Left kidney (tissue), 8 donors: ENCODE measurements at places on chromosomes 12 and 14.
A peak's percentile ranks its signal among the peaks of the same experiment; 100 is the strongest.

- no peak for DNase-seq
These were observed 723 bp downstream of the ATF7 start for GRCh38 chr12:53625373-53625945.

DNA sequence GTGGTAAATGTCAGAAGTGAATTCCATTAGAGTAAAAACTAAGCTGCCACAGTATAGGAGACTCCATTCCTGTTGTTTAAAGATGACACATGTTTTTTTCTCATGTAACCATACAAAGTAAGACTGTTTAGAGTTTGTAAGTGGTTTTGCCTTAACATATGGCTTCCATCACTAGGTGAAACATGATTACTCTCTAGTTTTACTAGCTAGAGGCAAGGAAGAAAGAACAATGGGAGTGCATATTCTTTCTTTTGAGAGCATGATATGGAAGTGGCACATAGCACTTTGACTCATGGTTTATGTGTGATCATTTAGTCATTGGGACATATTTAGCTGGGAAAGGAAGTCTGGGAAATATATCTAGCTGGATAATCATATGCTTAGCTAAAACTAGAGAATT lies 7.7 kb downstream of the ATF7IP start:
- no peak for DNase-seq

GRCh38 chr12:63021116-63021515 lies 86.2 kb upstream of the PPM1H start:
- no peak for DNase-seq

GRCh38 chr12:9799961-9800360 lies 27.3 kb upstream of the KLRF1 start:
- DNase-seq = no peak

GRCh38 chr14:78848234-78848820 lies 678.2 kb downstream of the NRXN3 start:
- peak; percentile 60 for DNase-seq

DNA sequence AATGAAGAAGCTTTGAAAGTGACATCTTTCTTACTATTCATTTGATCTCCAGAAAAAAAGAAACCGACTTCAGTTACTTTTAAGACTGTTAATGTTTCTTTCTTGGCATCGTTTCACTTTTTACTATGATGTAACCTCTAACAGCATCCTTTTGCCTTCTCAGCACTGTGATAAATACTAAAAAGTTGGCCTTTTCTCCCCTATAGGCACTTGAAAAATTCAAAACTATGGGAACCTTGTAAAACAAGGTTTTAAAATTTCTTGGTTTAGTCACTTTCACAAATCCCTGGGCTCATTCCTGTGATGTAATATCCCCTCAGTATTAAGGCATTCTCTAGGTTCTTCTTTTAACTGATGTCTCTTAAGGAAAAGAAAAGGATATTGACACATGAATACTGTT lies 281.8 kb downstream of the EGLN3 start:
- DNase-seq = no peak

DNA sequence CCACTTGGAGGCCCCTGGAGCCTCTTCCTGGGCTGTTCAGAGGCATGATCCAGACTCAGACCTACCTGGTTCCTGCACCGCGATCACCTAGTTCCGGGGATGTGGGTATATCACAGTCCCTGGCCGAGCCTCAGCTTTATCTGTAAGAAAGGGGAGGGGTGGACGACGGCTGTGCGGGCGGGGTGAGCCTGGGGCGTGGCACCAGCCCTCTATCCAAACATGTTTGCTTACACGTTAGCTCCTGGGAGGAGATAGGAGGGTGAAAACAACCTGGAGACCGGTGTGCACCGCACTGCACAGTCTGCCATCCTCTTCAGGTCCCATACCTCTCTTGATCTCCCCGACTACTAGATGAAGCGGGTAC lies 1.2 kb downstream of the ANKRD9 start:
- no peak for DNase-seq

GRCh38 chr12:8911606-8912268 lies 2.6 kb upstream of the PHC1 start:
- DNase-seq = no peak

GRCh38 chr12:132427999-132428935 lies 61.7 kb upstream of the FBRSL1 start:
- DNase-seq = no peak

DNA sequence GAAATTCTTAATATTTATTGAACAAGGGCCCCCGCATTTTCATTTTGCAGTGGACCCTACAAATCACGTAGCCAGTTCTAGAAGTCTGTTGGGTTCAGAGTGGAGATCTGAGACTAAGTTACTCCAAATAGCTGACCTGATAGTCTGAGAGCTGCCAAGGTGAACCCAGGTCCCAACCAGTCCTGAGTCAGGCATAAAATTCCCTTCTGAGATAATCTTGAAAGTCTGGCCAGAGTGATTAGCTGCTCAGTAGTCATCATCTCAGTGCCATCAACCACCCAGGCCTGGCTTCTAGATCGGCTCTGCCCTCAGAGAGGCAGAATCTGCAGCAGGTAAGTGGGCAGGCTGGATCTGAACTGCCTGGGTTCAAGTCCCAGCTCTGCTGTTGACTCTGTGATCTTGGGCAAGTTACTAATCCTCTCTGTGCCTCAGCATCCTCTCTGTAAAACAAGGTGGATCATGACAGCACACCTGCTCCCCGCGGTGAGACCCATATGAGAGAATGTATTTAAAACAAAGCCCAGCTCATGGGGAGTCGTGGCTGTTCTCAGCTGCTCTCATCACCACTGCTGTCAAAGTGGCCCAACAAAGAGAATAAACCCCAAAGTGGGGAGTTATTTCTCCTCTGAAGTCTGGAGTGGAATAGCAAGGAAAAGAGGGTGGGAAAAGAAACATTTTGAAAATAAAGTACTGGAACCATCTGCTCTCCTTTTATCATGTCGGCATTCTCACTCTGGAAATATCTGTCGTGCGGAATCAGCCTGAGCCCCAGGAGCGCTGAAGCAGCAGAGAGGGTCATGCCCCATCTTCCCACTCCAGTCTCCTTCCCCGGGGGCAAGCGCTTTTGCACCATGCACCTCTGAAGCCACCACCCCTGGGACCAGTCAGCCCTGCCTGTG lies 193.3 kb downstream of the DPF3 start:
- no peak for DNase-seq

GRCh38 chr12:3658327-3659163 lies 94.4 kb downstream of the CRACR2A start:
- DNase-seq = peak; percentile 36

DNA sequence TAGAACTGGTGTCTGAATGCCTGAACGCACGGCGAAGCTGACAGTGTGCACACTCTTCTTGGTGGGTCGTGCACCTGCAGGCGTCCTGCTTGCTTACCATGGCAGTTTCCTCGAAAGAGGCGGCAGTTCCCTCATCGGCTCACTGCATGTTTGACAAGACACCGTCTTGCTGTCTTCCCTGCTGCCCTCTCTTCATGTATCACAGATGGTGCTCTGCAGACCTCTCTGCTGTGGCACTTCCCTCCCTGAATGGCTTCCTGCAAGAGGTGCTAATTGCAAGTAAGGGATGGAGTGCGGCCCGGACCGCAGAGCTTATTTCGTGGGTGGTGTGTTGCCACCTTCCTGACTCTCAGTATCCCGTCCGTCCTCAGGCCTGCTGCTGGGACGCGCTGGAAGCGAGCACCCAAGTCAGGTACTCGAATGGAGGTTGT lies 156.7 kb upstream of the RTL1 start:
- DNase-seq = no peak

- peak; percentile 19 for DNase-seq
These were observed 853 bp downstream of the TTC9 start for GRCh38 chr14:70642303-70643235.

DNA sequence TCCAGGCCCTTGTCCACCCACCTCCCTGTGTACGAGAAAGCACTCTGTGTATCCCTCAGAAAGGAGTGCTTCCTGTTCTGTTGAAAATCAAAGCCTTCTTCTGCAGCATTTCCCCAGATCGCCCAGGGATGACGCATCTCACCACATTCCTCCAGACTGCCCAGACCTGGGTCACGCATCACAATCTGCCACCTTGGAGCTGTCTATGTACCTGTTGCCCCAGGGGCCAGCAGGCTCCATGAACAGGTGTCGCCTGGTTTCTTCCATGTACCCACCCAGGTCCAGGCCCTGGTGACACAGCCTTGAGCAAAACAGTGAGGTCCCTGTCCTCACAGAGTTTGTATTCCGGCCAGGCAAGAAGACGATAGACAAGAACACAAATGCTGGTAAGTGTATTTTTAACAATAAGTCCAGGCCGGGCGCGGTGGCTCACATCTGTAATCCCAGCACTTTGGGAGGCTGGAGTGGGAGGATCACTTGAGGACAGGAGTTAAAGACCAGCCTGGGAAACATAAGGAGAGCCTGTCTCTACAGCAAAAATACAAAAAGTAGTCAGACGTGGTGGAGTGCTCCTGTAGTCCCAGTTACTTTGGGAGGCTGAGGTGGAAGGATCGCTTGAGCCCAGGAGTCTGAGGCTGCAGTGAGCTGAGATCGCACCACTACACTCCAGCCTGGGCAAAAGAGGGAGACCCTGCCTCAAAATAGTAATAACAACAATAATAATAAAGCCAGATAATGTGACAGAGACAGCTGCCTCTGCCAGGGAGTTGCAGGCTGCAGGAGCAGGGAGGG lies 6.8 kb upstream of the PPP1R13B start:
- no peak for DNase-seq
